ENCODE measurements at places on chromosomes 3 and 15.

DNA sequence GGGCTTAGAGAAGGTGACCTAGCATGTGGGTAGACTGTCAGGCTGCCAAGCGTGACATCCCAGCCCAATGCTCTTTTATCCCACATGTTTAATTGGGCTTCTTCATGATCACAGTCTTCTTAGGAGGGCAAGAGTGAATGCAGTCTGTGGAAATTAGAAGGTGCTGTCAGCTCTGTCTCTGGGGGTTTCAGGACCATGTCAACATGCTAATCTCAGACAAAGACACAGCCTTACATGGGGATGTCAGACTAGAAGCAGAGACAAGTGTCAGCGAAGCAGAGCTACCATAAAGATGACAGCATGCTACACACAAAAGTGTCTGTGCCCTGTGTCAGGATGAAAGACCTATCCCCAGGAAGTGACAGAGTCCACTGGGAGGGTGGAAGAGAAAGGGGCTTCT lies 120.1 kb upstream of the SLC25A36 start:
- no peak for DNase-seq

GRCh38 chr3:22244761-22245521 lies 493.9 kb upstream of the ZNF385D start:
- peak; percentile 66 for DNase-seq

DNA sequence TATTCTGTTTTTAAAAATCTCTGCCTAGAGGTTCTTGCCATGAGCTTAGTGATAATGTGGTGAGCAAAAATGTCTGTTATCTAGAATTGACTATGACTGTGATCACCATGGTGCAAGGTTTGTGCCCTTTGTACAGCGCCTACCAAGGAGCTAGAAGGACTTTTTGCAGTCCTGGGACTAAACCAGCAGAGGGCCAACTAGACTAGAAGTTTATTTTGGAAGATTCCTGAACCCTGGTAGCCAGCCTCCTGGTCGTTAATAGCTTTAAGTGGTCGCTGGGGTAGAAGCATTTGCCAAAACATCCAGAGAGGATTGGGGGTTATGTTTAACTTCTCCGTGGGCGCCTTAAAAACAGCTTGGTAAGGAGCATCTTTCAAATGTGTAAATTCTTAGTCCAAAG lies 7.8 kb downstream of the SCG5 start:
- no peak for DNase-seq

- no peak for DNase-seq
These were observed 56.6 kb upstream of the PLXND1 start for GRCh38 chr3:129663045-129663446.

DNA sequence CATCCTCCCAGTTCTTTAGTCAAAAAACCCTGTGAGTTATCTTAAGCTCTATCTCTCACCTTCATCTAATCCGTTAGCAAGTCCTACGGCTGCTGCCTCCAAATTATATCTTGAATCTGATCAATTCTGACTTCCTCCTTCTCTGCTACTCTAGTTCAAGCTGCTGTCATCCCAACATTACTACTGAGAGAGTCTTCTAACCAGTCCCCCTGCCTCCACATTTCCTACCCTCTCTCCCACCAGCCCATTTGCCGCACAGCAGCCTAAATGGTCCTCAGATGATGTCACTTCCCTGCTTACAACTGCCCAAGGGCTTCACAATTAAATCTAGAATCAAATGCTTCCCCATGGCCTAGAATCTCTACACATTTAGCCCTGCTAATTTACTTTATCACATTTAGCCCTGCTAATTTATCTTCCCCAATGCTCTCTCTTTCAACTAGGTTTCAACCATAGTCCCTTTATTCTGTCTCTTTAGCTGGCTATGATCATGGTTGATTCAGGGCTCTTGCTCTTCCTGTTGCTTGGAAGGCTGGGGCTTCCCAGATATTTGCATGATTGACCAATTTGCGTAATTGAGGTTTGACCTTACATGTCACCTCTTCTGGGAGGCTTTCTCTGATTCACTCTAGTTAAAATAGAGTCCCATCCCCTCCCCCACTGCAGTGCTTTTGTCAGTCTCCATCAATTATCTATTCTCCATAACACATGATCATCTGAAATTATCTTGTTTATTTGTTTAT lies 11.0 kb upstream of the ARL14 start:
- peak; percentile 65 for DNase-seq

- DNase-seq = no peak
These were observed 28.0 kb downstream of the SV2B start for GRCh38 chr15:91128016-91128415.
